Psoas muscle (tissue), 8 donors: ENCODE measurements at places on chromosomes 6 and 20. TPM values are rescaled to one million over a fixed set of nuclear protein-coding genes. Genes with fewer than 3 reads are reported as not detected.

- H3K4me1 ChIP-seq = no peaks in the 10 kb centered on the region
- no peak for DNase-seq
- H3K36me3 ChIP-seq = no peaks in the 10 kb centered on the region
- no peaks in the 10 kb centered on the region for H3K27me3 ChIP-seq
These were observed 173.4 kb downstream of the MOXD1 start for GRCh38 chr6:132227904-132228303.

DNA sequence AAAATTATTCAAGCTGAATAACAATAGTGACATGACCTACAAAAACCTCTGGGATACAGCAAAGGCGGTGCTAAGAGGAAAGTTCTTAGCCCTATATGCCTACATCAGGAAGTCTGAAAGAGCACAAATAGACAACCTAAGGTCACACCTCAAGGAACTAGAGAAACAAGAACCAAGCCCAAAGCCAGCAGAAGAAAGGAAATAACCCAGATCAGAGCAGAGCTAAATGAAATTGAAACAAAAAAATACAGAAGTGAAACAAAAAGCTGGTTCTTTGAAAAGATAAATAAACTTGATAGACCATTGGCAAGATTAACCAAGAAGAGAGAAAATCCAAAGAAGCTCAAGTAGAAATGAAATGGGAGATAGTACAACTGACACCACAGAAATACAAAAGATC is 47.6 kb upstream of the NOTCH4 start:
- H3K36me3 ChIP-seq = no peaks in the 10 kb centered on the region
- no peak overlapping the region for H3K4me3 ChIP-seq
- H3K27me3 ChIP-seq = no peaks in the 10 kb centered on the region
- H3K27ac ChIP-seq = no peak overlapping the region
- DNase-seq = no peak

DLL1 gene
- total RNA-seq = 5.3 TPM

GRCh38 chr6:71226151-71226550 is 62.5 kb upstream of the OGFRL1 start:
- no peaks in the 10 kb centered on the region for H3K36me3 ChIP-seq
- no peak overlapping the region for H3K27ac ChIP-seq
- no peaks in the 10 kb centered on the region for H3K27me3 ChIP-seq
- no peak for DNase-seq
- no peak overlapping the region for H3K4me3 ChIP-seq

C2 gene
- 1.5 TPM for total RNA-seq

DNA sequence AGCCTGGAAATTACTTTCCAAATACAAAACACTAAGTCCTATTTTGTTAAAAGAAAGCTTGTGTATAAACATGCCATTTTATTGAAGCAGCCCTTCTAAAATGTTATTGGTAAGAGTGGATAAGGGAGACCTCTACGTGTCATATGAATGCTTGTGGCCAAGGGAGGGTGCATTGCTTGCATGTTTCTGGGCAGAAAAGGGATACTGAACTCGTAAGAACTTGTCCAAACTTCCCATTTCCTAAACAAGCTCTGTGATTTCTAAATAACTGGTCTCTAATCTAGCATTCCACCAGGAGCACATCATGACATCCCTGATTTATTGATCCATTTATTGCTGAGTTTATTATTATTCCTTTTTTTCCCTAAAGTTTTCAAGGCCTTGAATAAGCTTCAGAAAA is 474.1 kb downstream of the CD109 start:
- no peaks in the 10 kb centered on the region for H3K4me1 ChIP-seq
- H3K27ac ChIP-seq = no peak overlapping the region
- no peak for DNase-seq
- H3K27me3 ChIP-seq = no peaks in the 10 kb centered on the region
- H3K36me3 ChIP-seq = no peaks in the 10 kb centered on the region
